Hematopoietic multipotent progenitor cell treated with erythropoietin and hydrocortisone succinate and interleukin-3 and kit ligand, for 8 days (in vitro differentiated cells): ENCODE measurements at places on chromosomes 12 and 14.

- DNase-seq: no peak
Observed at GRCh38 chr12:68617160-68617926, 6.6 kb downstream of the RAP1B start.

DNA sequence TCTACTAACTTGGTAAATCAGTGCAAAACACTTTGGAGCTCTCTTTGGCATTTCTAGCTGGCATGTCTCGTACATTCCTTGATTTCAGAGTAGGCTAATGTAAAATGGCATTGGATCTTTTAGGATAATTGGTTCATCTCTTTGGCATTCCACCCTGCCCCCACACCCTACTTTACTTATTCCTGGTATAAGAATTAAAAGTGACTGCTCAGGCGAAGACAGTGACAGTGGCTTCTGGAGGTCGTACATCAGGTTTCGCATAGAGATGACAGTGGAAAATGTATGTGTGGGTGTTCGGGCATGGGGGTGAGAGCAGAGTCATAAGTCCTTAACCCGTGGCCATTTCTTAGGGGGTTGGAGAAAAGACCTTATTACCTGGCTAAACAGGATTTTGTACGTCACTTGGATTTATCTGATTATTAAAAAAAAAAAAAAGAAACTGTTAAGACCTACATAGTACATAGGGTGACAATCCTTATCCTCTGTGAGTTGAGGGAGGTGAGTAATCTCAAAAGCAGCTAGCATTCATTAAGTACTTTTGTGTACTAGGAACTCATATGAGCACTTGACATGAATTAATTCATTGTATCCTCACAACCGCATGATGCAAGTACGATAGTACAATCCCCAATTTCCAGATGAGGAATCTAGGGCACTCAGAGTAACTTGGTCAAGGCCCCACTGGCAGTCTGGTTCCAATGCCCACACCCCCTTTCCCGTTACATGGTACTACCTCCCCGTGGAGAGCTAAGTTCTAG lies 22.4 kb upstream of the KCNK13 start:
- DNase-seq: no peak

GRCh38 chr14:104187121-104187889 lies 48.9 kb downstream of the KIF26A start:
- no peak for DNase-seq

- no peak for DNase-seq
Observed at GRCh38 chr12:12127304-12127703, 56.6 kb downstream of the BCL2L14 start.
